ENCODE measurements at places on chromosomes 1 and 21.

DNA sequence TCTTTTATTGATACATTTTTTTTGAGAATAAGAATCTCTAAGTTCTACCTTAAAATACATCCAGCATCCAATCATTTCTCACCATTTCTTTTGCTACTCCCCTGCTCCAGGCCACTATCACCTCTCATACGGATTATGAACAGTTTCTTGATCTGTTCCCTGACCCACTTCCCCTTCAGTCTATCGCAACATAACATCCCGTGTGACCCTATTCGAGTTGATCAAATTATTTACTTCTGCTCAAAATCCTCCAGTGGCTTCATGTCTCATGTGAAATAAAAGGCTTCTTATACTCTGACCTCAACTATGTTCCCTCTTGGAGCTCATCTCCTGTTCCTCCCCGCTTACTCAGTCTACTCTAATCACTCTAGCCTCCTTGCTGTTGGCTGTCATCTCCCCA is 5.2 kb downstream of the ALG14 start:
- no peak for DNase-seq

DNA sequence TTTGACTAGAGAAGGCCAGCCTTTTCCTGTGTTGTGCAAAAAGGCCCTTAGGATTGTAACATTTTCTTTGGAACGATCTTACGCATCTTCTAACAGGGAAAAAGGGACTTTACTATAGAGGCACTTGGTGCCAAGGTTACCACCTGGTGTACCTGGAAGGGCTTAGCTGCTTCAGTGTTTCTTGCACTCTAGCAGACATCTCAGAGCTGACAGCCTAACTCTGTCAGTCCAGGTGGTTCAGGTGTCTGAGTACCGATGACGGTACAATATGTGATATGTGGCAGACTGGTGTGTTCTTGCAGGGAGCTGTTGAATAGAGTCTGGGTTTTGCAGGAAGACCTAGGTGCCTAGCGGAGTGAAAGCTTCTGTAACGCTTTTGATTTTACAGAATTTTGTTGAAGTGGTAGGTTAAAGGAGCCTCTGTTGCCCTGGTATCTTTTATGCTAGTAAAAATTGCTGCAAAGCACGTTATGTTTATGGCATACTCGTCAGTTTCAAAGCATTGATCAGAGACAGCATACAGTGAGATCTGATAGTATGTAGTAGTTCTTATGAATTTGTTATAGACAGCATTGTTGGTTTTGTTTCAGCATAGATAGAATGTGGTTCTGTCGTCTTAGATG is 1.4 kb downstream of the MAGI3 start:
- DNase-seq: no peak

- DNase-seq: no peak
Measured at GRCh38 chr1:1254667-1254998, 8.1 kb upstream of the C1QTNF12 start.

- no peak for DNase-seq
Measured at GRCh38 chr1:4778056-4778455, 123.6 kb downstream of the AJAP1 start.

DNA sequence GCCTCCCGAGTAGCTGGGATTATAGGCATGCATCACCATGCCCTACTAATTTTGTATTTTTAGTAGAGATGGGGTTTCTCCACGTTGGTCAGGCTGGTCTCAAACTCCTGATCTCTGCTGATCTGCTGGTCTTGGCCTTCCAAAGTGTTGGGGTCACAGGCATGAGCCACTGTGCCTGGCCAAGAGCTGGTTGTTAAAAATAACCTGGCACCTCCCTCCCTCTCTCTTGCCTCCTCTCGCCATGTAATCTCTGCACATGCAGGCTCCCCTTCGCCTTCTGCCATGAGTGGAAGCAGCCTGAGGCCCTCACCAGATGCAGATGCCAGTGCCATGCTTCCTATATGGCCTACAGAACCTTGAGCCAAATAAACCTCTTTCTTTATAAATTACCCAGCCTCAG is 74.7 kb upstream of the TLR5 start:
- no peak for DNase-seq

DNA sequence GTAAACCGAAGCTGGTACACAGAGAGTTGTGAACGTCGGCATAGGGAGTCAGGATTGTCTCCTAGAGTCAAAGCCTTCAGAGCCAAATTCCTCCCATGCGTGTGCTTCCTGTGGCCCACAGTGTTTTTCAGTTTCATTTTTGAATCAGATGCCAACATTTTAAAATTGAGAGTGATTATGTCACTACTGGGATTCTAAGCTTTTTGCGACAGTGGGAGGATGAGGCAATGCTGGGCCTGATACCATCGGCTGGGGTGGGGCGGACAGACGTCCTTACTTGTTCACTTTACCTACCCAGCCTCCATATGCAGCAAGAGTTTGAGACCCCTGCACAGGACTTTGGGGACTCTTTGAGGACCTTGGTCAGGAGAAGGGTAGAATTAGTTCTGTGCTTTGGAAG is 1.3 kb upstream of the KLHDC7A start:
- no peak for DNase-seq

DNA sequence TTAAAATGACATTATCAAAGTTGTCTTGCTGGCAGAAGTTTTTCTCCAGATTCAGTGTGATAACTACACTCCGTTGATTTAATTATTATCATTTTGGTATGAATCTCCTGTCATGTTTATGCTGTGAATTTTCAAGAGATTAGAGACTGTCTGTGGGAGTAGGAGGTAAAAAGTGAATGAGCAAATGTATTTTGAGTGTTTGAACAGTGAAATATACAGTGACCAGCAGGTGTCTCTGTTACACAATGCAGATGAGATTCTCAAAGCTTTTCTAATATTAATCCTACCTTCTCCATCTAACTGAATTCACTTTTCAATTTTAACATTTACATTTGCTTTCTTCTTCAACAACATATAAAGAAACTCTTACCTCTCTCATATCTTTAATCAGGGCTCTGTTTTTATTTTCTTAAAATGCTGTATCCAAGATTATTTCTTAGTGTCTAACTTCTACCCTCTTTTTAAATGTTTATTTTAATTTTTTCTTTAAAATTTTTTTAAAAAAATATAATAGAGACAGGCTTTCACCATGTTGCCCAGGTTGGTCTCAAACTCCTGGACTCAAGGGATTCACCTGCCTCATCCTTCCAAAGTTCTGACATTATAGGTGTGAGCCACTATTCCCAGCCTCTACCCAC is 20.9 kb upstream of the HSPA13 start:
- peak; percentile 35 for DNase-seq

- peak; percentile 93 for DNase-seq
Measured at GRCh38 chr1:212030936-212031528, 4.3 kb downstream of the INTS7 start.

GRCh38 chr1:56574794-56575193 is 4.6 kb downstream of the PLPP3 start:
- DNase-seq: no peak

GRCh38 chr1:185017966-185018365 is 27.4 kb upstream of the RNF2 start:
- DNase-seq: no peak

GRCh38 chr1:148293651-148294050 is 141.6 kb upstream of the NBPF11 start:
- no peak for DNase-seq

- DNase-seq: no peak
Measured at GRCh38 chr1:241331328-241332036, 25.5 kb downstream of the RGS7 start.

DNA sequence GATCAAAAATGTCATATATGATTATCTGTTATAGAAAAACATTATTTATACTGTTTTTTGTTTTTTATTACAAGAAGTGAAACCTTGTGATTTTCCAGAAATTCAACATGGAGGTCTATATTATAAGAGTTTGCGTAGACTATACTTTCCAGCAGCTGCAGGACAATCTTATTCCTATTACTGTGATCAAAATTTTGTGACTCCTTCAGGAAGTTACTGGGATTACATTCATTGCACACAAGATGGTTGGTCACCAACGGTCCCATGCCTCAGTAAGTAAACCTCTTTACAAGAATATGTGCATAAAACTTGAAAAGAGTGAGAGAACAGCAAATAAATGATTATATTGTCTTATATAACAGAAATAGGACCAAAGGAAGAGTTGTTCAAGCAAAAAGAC is 14.5 kb downstream of the CFHR4 start:
- no peak for DNase-seq

DNA sequence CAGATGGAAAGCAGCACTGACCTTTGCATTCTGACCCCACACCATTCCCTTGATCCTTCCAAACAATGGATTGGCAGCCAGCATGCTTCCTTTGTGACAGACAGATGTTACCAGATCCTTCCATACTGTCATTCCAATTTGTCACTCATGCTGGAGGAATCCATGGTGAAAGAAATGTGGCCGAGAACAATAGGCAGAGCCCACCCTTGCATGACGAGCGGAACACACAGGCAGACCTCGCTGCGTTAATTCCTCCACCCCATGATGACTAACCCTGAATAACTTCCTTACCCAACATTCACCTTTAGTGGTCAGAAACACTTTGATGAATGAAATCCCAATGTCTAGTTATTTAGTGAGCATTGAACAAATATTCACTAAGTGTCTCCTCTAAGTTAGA is 45.1 kb downstream of the PDPN start:
- DNase-seq: no peak

GRCh38 chr1:163772246-163772645 is 450.5 kb downstream of the NUF2 start:
- no peak for DNase-seq

DNA sequence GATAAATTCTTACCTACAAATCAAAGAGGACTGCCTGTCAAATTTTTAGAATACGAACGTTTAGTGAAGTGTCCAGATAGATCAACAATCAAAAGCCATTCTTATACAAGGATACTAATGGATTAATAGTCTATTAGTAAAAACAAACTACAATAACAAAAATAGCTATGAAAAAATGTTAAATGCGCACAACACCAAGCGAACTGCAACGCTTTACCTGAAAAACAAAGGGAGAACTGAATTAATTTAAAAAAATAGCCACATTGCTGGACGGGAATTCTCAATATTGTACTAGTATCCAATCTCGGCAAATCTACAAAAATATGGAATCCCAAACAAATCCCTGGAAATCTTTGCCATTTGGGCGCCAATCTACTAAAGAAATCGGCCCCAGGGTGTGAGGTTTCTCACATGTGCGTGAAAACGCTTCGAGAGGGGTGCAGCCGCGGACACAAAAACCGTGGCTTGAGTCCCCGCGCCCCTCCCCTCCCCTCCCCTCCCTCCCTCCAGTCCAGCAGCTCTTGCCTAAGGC is 55.6 kb downstream of the TRAF5 start:
- no peak for DNase-seq

DNA sequence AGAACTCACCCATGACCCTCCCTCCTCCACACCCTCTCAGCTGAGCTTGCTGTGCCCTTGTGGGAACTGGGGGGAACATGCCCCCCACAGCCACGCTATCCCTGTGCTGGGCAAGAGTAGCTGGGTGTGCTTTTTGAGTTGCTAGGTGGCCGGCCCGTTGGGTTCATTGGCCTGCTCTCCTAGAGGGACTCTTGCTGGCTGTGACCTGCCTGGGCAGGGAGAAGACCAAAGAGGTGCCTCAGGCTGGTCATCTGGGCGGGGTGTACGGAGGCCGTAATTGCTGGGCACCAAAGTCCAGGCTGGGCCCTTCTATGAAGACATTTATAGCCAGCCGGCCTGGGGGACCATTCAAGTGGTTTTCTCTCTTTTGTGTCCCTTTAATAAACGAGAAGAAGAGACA is 138.3 kb upstream of the ZBTB40 start:
- DNase-seq: no peak

DNA sequence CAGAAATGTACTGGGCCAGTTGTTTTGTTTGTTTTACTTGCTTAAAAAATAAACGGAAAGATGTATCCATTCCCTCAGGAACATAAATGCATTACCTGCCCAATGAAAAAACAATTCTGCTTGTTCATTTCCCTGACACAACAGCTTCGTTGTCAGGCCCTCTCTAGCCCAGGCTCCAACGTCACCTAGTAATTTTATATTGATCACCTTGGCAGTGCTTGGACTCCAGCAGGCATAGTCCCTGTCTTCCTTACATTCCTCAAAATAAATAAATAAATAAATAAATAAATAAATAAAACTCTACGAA is 1.2 kb downstream of the CEP170 start:
- DNase-seq: no peak

DNA sequence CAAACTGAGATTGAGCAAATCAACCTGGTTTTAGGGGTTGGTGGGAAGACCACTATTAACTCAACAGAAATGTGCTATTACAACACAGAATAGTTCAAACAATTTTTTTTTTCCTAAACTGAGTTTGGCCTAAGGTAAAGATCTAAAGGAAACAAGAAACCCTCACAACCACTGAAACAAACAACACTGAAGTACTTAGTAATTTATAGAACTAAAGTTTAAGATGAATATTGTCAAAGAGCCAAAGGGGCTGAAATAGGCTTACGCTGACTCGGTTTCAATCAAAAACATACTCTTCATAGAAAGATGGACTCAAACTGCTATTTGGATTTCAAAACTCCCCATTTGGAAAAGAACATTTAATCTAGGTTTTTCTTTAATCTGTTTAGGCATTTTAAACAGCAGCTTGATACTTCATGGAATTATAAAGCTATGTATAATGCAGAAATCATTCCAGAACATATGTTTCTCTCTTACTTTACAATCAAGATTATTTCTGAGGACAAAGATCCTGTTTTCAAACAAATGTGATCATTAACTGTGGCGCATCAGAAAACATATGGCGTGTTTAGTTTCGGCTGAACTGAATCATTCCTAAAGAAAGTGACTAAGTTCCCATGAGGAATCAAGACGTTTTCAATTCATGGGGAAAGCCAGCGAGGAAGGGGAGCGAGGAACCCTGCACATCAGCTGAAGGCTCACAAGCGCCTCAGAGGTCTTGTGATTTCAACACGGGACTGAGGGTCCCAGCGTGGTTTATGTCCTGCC is 62.7 kb downstream of the SYT6 start:
- DNase-seq: peak; percentile 33

Data from fibroblast of skin of scalp (primary cell).